Cortex of kidney (tissue), 1 donor: ENCODE measurements at places on chromosomes 6 and 20.

DNA sequence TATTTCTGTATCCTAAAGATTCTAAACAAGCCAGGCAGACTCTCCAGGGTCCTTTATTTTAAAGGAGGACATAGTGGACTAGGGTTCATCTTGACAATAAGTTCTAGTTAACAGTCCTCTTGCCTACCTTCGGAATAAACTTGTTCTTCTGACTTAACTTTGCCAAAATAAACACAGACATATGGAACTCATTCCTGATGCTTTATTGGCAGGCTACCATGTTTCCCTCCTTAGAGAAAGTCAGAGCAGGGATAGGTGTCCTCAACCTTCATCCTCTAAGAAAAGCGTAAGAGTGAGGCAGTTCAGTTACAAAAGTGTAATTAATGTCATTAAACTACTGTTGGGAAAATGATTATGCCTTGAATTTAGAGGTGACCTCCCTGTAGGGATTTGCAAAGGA lies 46.9 kb upstream of the NRSN1 start:
- no peak for DNase-seq

DNA sequence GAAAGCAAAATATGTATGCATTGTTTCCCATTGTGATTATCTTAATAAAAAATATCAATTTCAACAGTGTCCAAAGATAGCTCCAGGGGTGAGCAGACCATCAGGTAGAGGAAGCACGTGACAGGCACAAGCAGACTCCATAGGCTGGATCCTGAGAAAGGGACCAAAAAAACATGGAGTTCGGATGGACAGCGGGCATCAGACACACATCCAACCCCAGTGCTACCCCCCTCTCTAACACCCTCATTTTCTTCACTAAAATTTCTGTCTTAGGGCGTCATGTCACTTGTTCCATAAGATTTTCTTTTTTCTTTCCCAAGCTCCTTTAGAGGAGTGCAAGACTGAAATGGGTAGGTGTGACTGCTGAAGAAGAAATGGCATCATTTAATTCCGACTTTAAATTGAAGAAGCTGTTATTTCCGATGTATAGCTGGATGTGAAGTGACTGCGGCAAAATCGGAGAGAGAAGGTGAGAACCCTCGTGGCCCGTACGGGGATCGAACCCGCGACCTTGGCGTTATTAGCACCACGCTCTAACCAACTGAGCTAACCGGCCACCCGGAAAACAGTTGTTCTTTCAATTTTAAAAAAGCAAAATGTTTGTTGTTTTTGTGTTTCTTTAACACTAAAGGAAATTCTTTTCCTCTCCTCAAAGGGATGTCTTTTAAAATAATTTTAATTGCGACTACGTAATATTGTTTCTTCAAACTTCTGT lies 10.3 kb upstream of the PRSS16 start:
- no peak for DNase-seq

GRCh38 chr6:15715060-15715459 lies 52.2 kb upstream of the DTNBP1 start:
- no peak for DNase-seq

DNA sequence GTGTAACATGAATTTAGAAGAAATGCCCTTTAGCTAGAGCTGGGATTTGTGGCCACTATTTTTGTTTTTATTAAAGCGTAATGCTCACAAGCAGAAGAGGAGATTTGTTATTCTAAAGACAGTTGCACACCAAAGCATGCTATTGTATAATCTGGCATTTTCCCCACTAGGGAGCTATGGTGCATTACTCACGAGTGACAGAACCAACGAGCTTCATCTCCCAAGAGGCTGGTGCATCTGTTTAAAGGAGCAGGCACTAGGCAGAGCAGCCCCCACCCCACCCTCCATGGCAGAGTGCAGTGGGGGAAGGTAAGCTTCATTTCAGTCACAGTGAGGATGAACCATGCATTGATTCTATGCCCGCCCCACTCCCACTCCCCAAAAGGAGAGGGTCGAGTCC lies 287.3 kb upstream of the TSHZ2 start:
- DNase-seq = no peak

DNA sequence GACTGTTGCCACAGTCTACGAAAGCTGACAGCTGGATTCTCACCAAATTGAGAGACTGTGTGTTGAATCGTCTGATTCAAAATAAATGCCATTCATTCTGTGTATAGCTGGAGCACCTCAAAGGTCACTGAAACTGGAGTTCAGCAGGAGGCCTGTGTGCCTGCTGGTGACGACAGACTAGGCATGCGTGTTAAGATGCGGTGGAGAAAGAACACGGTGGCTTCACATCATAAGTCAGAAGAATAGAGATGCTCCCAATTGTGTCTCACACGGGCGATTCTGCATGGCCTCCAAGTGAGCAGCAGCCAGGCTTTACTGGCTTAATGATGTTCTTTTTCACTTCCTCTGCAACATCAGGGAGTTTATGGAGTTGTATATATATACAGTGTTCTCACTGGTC lies 32.3 kb downstream of the SNHG17 start:
- DNase-seq = no peak

GRCh38 chr6:85866758-85867401 lies 224.2 kb upstream of the SYNCRIP start:
- DNase-seq = no peak

- DNase-seq = no peak
Measured at GRCh38 chr6:29760328-29760727, 37.1 kb downstream of the HLA-F start.

GRCh38 chr20:58868795-58869194 lies 16.3 kb downstream of the GNAS start:
- no peak for DNase-seq
